NAMALWA (cell line): ENCODE measurements at places on chromosomes 1 and 21.
A peak's percentile ranks its signal among the peaks of the same experiment; 100 is the strongest.

DNA sequence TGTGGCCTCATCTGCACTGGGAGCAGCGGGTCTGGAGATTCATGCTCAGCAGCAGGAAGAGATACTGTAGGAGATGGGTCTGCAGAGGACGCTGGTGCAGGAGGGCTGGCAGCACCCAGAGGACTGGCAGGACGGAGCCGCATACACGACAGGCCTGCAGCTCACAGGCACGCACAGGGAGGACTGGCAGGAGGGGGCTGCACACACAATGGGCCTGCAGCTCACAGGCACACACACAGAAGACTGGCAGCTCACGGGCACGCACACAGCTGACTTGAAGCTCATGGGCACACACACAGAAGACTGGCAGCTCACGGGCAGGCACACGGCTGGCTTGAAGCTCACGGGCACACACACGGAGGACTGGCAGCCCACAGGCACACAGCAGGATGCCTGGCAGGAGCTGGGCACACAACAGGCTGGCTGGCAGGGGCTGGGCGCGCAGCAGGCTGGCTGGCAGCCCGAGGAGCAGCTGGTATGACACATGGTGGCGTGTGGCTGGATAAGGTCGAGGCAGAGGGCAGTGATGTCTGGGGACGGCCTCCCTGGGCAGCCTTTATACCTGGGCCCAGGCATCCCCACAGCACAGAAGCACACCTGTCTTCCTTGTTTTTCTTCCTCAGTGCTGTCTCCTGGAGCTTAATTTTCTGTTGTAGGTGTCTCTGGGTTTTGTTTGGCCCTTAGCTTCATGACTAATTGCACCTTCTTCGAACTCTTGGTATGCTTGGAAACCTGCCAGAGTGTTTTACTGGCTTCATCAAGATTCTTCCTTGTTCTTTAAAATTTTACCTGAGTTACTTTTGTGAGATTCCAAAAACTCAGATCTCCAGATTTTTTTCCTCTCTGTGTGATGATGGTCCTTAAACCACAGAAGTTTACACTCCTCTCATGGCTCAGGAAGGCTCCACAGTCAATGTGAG is at the start of gene KRTAP12-2:
Gene KRTAP12-2, minus strand, starts transcription at position 527 of the 920 bp plus-strand sequence. Its CDS starts 41 bp downstream, at position 486.
- DNase-seq, result no peak

GRCh38 chr1:47684964-47685762 is 247.3 kb downstream of the FOXD2 start:
- no peak for DNase-seq

- DNase-seq, result no peak
These were observed 108.5 kb downstream of the NFIA start for GRCh38 chr1:61190618-61191432.

- DNase-seq, result no peak
These were observed 1.3 kb downstream of the TAF5L start for GRCh38 chr1:229624521-229625070.

- DNase-seq, result peak; percentile 13
These were observed 27.5 kb downstream of the ZP4 start for GRCh38 chr1:237863234-237863633.

DNA sequence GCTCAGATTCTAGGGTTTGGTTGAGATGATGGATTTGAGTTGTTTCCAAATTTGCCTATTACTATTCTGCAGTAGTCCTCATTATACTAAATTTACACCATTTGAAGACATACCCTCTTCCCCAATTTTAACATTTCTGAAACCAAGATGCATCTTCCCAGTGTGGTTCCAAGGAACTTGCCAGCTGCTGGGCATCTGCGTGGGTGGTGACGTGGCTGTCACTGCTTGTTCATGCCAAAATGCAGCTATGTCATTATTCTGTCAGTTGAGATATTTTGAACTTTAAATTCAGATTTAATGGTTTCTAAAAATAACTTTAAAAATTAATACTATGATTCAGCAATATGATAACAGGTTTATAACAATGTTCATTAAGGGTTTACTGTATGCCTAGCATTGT is 1.2 kb downstream of the ZFP69 start:
- DNase-seq, result no peak

GRCh38 chr21:44836349-44836665 is 18.4 kb upstream of the SUMO3 start:
- DNase-seq, result no peak

GRCh38 chr1:109298666-109299557 is 7.9 kb downstream of the MYBPHL start:
- DNase-seq, result no peak

- no peak for DNase-seq
These were observed 234.8 kb downstream of the GPR52 start for GRCh38 chr1:174682419-174683008.

GRCh38 chr1:7940745-7941436 is at the start of gene TNFRSF9:
Gene TNFRSF9, minus strand, starts transcription at chr1:7940839. Its CDS starts 845 bp downstream, at chr1:7939994.
- DNase-seq, result no peak

GRCh38 chr1:87106867-87107266 is 192.4 kb downstream of the HS2ST1 start:
- DNase-seq, result no peak

- DNase-seq, result no peak
These were observed 60.9 kb upstream of the PODN start for GRCh38 chr1:53001128-53001527.

GRCh38 chr1:192587386-192588266 is 12.1 kb downstream of the RGS1 start:
- DNase-seq, result no peak

GRCh38 chr1:47186267-47187185 is 3.3 kb downstream of the PDZK1IP1 start:
- DNase-seq, result no peak

DNA sequence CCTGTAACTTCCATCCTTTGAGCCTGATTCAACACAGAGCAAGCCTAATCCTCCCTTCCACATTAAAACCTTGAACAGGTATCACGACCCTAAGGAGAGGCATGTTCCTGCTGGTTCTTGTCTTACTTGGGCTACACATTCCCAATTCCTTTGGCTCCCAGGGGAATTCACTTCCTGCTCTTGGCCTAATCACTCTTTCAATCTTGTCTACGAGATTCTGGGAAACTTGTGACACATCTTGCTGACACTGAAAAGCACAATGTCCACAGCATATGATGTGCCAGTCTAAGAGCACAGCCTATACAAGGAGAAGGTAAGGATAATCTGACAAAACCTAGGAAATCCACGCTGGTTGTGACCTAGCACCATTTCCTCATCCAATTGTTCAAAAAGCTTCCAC is 163.9 kb downstream of the GABPA start:
- no peak for DNase-seq

DNA sequence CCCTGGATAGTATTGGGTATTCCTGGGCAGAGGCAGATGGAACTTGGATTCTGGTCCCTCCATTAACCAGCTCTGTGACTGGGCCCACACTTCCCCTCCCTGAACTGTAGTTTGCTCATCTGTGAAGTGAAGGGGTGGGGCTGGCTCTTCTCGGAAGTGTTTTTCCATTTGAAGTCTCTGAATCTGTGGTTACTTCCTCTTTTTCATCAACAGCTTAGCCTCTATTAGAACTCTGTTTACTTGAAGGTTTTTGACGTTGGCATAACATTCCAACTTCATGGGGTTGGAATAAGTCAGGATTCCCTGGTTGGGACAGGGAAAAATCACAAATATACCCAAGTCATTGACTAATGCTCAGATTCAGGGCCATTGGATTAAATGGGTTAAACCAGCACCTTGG is 3.6 kb downstream of the KIAA0040 start:
- DNase-seq, result peak; percentile 95

- peak; percentile 65 for DNase-seq
These were observed 28.5 kb upstream of the PKP1 start for GRCh38 chr1:201254625-201255478.

GRCh38 chr1:199124351-199124750 is 485.5 kb downstream of the PTPRC start:
- DNase-seq, result no peak

DNA sequence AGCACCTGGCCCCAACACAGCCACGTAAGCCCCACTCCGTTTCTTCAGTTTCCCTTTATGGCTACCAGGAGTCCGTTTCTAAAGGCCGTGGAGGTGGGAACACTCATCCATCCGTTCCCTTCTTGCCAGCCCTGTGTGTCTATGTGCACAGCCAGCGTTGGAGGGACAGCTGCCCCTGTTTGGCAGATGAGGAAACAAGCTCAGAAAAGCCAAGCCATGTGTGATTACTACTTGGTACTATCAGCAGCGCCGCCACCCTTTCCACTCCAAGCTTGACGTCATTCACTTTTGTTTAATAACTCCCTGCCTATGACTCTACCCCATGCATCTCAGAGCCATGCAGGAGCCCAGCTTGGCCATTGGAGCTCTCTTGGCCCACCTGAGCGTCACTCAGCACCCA is 3.5 kb downstream of the LRP8 start:
- DNase-seq, result no peak
